ENCODE measurements at places on chromosomes 5 and 9.

DNA sequence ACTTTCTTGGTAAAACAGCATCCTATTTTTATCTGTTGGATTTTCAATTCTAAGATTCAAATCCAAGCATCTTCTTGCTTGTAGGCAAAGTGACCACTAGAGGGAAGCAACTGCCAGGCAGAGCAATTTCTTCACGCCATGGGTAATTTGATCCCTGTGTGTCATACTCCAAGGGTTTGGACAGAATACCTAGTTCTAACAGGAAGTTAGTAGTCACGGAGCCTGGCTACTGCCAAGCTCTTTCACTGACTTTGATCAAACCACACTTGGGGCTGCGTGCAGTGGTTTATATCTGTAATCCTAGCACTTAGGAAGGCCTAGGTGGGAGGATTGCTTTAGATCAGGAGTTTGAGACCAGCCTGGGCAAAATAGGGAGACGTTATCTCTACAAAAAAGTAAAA, 473.6 kb upstream of the TNC start:
- no peak for DNase-seq

DNA sequence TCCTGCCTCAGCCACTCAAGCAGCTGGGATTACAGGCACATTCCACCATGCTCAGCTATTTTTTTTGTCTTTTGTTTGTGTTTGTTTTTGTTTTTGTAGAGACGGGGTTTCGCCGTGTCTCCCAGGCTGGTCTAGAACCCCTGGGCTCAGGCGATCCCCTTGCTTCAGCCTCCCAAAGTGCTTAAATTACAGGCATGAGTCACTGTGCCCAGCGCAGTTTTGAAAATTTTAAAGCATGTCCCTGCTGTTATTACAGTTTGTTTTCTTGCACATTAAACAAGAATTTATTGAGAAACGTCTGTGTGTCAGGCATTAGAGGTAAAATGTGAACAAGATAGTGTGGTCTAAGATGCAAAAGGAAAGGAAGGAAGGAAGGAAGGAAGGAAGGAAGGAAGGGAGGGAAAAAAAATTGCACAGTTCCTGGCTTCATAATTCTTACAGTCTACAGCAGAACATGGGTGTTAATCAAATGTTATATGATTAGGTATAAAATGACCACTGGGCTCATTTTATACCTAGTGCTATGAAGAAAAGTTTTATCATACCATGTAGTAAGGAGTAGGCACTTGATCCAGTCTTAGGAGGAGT, 205.4 kb downstream of the SNX18 start:
- no peak for DNase-seq

GRCh38 chr5:84450617-84451414, 66.1 kb upstream of the EDIL3 start:
- DNase-seq: no peak

DNA sequence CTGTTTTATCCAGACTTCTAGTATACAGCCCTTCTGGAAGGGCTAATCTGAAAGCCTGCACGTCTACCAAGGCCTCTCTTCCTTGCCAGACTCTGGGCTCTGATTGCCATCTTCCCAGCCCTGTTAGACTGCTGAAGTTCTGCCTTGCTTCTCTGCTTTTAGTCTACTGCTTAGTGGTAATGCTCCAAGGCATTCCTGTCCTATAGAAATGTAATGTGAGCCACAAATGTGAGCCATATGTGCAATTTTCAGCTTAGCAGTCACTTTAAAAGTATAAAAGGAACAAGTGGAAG, 32.1 kb downstream of the WNK2 start:
- no peak for DNase-seq

GRCh38 chr9:105330201-105330600, 85.8 kb downstream of the SLC44A1 start:
- no peak for DNase-seq

DNA sequence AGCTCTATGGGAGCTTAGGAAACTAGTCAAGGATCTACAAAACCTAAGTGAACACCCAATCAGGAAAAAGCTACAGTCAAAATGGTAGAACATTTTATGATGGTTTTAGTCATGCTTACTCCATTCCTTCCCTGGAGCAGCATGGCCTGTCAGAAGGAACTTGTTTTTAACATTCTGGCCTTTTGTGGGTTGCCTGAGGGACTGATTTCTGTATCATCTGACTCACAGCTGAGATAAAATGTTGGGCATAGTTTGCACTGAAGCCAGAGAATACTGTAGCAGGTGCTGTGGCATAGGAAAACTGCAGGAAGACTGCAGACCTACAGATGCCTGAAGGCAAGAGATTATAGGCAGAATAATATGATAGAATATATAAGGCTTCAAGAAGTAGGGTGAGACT, 719.6 kb upstream of the GRAMD2B start:
- DNase-seq: no peak

GRCh38 chr9:90176901-90177300, 465.7 kb downstream of the DIRAS2 start:
- DNase-seq: no peak

GRCh38 chr5:84017523-84018172, 297.0 kb upstream of the HAPLN1 start:
- no peak for DNase-seq

- no peak for DNase-seq
Observed at GRCh38 chr9:88775037-88775471, 216.2 kb upstream of the S1PR3 start.

GRCh38 chr9:92963831-92964606, 16.7 kb downstream of the FGD3 start:
- DNase-seq: no peak

GRCh38 chr9:89740722-89741121, 135.9 kb downstream of the GADD45G start:
- DNase-seq: no peak

DNA sequence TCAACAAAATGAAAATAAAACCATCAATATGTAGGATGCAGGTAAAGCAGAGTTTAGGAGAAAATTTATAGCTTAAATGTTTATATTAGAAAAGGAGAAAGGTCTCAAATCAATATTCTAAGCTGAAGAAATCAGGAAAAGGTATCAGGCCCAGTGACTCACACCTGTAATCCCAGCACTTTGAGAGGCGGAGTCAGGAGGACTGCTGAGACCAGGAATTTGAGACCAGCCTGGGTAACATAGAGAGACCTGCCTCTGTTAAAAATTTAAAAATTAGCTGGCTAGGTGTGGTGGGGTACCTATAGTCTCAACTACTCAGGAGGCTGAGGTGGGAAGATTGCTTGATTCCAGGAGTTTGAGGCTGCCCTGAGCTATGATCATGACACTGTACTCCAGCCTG, 32.2 kb downstream of the CCDC69 start:
- DNase-seq: no peak

GRCh38 chr5:67679184-67679841, 482.7 kb upstream of the CD180 start:
- DNase-seq: no peak

DNA sequence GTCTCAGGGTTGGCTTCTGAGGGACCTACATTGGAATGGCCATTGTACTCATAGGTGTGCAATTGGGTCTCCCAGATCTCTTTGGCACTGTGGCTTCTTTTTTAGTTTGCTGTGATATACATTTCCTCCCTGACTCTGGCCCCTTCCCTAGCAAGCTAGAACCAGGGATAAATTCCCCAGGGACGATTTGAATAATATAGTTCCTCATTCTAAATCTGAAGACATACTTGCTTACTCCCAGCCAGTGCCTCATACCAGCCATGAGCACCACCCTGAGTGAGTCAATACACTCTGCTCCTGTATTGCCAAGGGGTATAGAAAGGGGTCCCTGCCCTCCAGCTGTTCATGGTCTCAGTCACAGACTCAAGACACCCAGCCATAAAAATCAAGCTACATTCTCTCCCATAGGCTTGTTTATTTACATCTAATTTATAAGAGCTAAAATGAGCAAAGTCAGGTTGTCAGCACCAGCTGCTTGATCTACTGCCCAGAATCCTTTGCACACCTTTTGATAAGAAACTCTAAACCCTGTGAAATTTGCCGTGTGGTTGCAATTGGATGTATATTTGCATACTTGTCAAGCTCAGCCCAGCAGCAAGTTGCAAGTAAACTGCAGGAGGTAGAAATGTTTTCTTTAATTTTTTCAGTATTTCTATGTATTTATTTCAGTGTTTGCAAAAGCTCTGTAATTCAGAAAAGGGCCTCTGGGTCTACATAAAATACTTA, 219.9 kb upstream of the IRX1 start:
- DNase-seq: no peak

DNA sequence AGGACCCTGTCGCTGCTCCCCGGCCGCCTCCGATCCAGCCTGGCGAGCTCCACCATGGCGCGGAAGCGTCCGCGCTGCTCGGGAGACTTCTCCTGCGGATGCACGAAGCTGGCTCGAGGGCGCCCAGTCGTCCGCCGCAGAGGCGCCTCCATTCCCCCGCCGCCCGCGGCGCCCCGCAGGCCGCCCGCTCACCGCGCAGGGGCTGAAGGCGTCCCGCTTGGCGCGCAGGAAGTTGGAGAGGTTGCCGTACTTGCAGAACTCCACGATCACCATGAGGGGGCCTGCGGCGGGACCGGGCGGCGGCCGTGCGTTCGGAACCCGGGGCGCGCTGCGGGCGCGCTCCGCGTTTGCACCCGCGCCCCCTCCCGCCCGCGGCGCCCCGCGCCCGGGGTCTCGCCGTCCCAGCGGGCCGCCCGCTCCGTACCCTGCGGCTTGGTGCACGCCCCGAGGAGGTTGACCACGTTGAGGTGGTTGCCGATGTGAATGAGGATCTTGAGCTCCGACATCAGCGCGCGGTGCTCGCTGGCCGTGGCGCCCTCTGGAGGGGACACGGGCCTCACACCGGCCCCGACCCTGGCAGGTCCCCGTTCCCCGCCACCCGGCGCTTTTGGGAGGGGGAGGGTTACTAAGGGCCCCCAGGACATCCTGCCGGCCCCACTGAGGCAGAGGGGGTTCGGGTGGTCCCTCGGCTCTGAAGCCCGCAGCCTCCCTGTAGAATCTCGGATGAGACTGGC, 27.7 kb upstream of the SCGB3A1 start:
- DNase-seq: no peak

GRCh38 chr5:64947031-64947430, 178.3 kb downstream of the CWC27 start:
- no peak for DNase-seq

- DNase-seq: no peak
Observed at GRCh38 chr5:56339732-56340131, 106.6 kb upstream of the ANKRD55 start.

GRCh38 chr9:23309800-23310199, 516.2 kb downstream of the ELAVL2 start:
- DNase-seq: no peak

- DNase-seq: no peak
Observed at GRCh38 chr5:106780355-106780754, 890.4 kb downstream of the EFNA5 start.

- DNase-seq: no peak
Observed at GRCh38 chr5:112689155-112689909, 48.4 kb upstream of the APC start.

DNA sequence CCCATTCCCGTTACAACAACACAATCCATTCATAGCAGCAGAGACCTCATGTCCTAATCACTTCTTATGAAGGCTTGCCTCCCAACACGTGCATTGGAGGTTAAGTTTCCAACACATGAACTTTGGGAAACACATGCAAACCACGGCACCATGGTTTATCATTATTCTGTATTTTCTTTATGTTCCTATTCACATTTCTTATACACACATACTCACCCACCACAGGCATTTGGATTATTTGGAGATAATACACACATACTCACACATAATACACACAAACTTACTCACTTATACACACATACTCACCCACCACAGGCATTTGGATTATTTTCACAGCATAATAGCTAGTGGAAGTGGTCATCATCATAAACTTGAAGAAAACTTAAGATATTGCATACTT, 75.6 kb downstream of the C7 start:
- no peak for DNase-seq
